ENCODE measurements at places on chromosomes 1 and 21.

GRCh38 chr1:42953182-42954180 lies 5.2 kb downstream of the SLC2A1 start:
- no peak for DNase-seq

DNA sequence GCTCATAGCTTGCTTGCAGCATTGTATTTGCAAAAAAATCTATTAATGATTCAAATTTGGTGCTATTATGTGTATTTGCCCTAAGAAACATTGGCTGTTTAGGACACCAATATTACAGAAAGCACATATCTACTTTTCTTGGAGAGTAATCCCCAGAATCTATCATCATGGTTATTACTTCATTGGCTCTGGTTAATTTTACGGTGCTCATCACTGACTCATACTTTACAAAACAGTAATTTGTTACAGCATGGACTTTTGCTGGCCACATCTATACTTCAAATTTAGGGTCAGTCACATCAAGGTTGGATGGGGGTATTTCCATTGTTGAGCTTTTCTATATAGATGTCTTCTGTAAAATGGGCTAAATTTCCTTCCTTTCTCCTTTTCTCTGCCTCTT lies 45.7 kb downstream of the SH3GLB1 start:
- DNase-seq: no peak

GRCh38 chr1:206001476-206001888 lies 1.7 kb downstream of the RAB7B start:
- peak; percentile 94 for DNase-seq

DNA sequence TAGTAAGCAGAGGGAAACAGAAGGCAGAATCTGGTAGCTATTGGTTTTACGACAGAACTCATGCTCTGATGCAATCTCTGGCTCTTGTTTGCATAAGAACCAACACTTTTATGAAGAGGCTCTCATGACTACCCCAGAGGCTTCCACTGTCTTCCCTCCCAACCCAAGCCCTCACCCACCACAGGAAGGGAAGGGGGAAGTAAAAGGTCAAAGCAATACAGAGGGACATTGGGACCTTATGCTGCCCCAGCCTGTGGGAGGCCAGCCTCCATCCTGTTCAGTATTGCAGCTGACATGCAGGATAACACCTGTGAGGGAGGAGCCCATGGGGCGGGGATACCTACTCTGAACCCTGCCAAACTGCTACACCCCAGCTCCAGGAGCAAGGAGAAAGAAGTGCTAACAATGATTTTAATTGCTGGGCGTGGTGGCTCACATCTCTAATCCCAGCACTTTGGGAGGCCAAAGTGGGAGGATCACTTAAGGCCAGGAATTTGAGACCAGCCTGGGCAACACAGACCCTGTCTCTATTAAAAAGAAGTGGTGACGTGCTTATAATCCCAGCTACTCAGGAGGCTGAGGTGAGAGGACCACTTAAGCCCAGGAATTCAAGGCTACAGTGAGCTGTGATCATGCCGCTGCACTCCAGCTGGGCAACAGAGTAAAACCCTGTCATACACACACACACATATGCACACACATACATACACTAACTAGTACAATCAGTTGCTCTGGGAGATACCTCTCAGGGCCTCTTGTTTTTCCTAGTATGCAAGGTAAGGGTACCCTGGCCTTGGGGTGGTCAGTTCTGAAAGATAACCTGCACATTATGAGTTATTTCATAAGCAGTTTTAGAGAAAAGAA lies 9.5 kb downstream of the MR1 start:
- peak; percentile 22 for DNase-seq

DNA sequence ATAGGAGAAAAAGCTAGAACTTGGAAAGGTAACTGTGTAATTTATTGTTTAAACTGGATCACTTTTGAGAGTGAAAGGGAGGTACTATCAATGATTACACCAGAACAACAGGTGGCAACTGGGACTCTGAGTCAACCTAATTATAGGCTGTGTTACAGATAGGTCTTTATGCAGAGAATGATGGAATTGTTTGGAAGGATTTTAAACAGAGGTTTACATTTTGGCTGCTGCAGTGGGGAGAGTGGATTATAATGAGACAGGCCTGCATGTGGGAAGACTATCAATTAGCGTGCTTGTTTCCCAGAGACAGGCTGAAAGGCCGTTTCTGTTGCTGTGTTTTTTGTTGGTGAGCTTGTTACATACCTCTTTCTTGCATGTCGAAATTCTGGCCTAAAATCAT lies 432.9 kb downstream of the PLA2G4A start:
- no peak for DNase-seq

DNA sequence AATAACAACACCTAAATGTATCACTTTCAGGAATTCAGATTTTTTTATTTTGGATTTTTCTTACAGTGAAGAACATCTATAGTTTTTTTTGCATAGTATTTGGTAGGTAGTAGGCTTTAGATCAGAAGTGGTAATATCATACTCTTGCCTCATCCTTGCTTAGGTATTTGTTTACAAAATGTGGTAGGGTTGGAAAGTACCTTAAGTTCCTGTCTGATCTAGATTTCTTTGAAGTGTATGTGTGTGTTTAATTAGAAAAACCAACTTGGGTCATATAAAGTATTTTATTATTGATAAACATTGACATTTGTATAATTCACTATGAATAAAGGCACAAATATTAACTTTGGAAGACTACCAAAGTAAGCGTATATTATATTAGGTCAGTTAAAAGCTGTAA lies 85.3 kb upstream of the GPR88 start:
- DNase-seq: no peak

- no peak for DNase-seq
Measured at GRCh38 chr1:196366817-196367495, 241.3 kb downstream of the KCNT2 start.

DNA sequence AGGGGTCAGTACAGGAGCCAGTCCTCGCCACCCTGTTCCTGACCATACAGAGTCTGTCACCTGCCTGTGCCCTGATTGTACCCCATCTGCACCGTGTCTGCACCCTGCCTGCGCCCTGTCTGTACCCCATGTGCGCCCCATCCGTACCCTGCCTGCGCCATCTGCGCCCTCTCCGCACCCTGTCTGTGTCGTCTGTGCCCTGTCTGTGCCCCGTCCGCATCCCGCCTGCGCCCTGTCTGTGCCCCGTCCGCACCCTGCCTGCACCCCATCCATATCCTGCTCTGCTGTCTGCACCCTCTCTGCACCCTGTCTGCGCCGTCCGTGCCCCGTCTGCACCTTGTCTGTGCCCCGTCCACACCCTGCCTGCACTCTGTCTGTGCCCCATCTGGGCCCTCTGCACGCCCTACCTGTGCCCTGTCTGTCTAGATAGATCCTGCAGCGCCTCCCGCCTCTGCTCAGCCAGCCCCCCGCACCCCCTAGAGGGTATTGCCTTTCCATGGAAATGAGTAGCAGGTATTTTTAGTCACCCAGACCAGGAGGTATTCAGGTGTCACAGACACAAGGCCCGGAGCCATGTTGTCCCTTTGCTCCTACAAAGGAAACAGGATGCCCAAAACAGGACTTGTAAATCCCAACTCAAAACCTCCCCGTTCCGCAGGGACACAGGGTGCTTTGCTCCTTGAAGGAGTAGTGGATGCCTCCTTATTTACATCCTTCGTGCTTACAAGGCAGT lies 7.7 kb upstream of the NPHP4 start:
- no peak for DNase-seq

DNA sequence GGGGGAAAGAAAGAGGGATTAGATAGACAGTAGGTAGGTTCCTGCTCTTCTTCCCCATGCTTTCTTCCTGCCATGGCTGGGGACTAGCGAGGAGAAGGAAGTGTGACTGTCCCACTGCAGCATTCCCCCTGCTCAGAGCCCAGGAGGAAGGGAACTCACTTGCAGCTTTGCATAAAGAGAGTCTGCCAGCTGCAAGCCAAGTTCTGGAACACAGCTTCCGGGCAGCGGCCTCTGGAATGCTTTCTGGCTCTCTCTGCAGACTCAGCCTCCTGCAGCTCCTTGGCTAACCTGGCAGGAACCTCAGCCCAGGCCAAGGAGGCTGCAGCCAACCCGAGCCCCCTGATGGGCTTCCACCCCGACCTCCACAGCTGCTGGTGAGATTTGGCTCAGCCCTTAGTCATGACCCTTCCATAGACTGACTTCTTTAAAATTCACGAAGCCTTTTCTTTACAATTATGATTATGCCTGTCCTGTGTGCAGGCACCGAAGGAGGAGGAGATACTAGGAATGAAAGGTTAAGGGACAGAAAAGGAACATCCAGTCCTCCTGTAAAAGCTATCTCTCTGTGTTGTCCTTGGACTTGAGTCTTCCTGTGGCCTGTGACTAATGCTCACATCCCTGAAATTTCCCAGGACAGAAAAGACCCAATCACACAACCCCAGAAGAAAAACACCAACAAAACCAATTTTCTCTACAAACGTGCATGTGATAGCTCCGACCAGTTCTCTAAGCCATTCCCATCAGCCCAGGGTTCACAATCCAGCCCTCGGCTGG lies 108.2 kb upstream of the OLIG2 start:
- DNase-seq: no peak

GRCh38 chr1:27885114-27885528 lies 12.8 kb downstream of the THEMIS2 start:
- DNase-seq: no peak

GRCh38 chr1:43565600-43566360 lies 35.1 kb downstream of the PTPRF start:
- DNase-seq: peak; percentile 66

DNA sequence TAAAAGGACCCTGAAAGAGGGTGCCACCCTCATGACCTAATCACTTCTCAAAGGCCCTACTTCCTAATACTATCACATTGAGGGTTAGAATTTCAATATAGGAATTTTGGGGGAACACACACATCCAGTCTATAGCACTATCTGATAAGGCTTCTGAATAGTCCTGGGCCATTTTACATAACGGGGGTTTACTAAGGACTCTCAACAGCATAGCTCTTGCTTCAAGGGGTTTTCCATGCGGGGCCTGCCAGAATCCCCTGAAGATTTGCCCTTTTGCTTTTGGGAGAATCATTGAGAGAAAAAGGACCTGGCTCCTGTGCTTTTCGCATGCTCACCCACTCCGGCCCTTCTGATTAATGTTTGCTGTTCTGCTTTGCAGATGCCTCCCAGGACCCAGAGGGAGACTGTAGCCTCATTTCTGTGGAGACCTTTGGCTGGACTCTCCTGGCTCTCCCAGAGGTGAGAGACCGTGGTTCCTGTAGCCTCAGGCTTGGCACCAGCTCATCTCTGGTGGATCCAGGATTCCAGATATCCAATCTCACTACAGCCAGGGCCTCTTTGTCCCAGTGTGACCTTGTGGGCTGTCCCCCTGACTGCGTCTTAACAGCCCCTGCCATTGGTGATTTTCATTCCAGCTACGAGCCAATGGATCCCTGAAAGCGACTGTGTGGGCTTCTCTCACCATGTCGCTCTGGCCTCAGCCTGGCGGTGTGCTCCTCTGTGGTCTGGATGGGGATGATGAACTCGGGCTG lies 72.6 kb downstream of the DDR2 start:
- no peak for DNase-seq

GRCh38 chr1:229286099-229286766 lies 15.3 kb downstream of the RAB4A start:
- DNase-seq: no peak

DNA sequence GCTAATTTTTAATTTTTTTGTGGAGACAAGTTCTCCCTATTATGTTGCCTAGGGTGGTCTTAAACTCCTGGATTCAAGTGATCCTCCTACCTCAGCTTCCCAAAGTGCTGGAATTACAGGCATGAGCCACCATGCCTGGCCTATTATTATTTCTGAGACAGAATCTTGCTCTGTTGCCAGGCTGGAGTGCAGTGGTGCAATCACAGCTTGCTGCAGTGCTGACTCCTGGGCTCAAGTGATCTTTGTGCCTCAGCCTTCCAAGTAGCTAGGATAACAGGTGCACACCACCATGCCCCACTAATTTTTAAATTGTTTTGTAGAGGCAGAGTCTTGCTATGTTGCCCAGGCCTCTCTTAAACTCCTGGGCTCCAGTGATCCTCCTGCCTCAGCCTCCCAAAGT lies 196.3 kb downstream of the CAMTA1 start:
- DNase-seq: no peak

GRCh38 chr1:33867684-33868083 lies 3.8 kb downstream of the HMGB4 start:
- no peak for DNase-seq

DNA sequence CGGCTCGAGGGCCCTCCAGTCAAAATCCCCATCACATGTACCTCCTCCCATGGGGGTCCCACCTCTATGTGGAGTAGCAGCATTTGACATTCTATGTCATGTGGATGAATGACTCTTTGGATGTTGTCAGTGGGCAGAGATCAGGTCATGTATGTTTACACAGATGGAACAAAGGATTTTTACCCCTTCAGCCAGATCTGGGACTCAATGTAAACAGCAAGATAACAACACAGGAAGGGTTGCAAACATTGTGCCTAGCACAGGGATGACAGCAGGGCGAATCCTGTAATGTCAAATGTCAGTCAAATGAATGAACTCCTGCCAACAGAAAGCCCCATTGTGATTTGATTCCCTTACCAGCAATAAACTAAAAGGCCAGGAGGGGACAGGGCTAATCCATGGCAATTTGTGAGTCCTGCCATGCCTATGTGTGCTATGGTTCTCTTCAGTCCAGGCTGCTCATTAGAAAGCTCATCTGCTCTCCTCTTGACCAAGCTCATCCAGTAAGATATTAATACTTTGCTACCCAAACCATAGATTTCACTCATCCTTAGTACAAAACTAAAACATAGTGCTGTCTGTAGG lies 60.3 kb downstream of the PGBD5 start:
- no peak for DNase-seq

DNA sequence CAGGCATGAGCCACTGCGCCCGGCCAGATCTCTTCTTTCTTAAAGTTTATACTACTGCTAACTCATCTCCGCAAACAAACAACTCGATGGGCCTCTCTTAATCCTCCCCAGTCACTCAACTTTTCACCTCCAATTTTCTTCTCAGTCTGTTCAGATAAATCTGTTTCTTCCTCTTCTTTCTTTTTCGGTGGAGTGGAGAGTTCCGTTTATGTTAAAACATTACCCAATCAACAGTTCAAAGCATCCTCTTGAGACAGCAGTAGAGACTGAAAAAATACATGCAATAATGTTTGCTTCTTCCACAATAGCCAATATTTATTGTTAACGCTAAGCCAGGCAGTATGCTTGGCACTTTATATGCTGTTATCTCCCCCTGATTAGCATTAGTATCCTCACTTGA lies 1.4 kb upstream of the ANKRD13C start:
- DNase-seq: no peak

DNA sequence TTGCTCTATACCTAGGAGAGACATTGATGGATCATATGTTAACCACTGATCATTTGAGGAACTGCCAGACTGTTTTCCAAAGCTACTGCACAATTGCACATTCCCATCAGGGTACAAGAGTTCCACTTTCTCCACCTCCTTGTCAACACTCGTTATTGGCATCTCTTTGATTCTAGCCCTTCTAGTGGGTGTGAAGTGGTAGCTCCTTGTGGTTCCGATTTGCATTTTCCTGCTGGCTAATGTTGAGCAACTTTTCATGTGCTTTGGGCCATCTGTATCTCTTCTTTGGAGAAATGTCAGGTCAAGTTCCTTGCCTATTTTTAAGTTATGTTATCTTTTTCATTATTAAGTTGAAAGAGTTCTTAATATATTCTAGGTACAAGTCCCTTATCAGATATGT lies 90.1 kb downstream of the DMRTB1 start:
- DNase-seq: no peak
